ENCODE measurements at places on chromosomes 4 and X. TPM values are rescaled to one million over a fixed set of nuclear protein-coding genes. Genes with fewer than 3 reads are reported as not detected.

DNA sequence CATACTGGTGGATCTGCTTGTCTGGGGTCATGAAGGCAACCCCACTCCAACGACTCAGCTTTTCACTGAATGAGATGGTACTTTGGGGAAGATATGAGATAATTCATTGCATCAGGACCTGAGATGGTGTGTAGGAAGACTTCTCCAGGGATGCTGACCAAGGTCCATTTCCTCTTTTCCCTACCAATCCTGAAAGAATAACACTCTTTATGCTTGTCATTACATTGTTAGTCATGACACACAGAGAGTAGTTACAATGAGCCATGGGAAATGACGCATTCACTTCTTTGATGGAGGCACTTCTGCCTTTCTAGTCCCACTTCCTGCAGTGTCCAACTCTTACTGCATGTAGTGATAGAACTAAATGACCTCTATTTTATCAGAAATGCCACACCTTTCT lies 58.6 kb downstream of the AREG start:
- DNase-seq = no peak

- no peak for DNase-seq
These were observed 93.0 kb downstream of the TSPAN7 start for GRCh38 chrX:38654302-38654701.

DNA sequence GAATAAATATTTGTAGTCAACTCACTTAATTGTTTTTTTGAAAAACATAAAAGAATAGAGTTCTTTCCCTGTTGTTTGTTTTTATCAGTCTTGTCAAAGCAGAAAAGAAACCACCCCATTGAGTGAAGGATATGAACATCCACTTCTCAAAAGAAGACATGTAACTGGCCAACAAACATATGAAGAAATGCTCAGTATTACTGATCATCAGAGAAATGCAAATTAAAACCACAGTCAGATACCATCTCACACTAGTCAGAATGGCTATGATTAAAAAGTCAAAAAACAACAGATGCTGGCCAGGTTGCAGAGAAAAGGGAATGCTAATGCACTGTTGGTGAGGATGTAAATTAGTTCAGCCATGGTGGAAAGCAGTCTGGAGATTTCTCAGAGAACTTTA lies 326.1 kb upstream of the EMCN start:
- no peak for DNase-seq

DNA sequence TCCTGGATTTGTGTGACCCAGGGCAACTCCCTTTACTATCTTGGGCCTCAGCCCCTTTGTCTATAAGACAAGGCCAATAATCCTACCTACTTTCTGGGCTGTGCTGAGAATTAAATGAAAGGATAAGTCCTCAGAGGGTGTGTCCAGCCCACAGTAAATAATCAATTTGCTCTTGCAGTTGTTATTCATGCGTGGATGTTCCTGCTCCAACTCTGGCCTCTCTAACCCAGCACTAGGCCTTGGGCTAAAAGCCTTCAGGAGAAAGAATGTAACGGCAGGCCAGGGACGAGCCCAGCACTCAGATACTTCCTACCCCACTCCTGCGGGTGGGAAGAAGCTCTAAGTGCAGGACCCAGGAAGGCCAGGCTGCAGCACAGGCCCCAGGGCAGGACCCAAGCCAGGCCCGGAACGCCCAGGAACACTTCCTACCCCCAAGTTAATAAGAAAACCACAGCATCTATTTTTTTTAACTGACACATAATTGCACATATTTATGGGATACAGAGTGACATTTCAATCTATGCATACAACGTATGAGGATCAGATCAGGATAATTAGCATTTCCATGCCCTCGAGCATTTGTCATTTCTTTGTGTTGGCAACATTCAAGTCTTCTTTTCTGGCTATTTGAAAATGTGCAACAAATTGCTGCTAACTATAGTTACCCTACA lies 179.6 kb upstream of the RBPJ start:
- no peak for DNase-seq

DNA sequence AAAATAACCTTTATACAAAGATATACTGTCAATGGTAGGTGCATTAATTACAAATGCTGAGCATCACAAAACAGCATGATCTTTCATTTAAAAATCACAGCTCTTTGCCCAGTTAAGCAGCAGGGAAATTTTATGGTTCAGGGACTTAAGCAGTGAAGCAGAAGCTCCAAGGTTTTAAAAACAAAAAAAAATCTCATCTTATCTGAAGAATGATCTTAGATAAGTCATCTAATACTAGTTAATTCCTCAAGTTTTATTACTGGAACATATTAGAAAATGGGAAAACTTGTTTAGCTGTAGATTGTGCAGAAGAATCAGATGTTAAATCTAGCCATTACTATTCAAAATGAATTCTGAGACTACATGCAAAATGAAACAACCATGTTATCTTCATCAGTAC lies 289.9 kb downstream of the GASK1B start:
- DNase-seq = no peak

- no peak for DNase-seq
These were observed 161.9 kb downstream of the ENOX2 start for GRCh38 chrX:130741151-130741550.

- no peak for DNase-seq
These were observed 126.6 kb upstream of the FAM9C start for GRCh38 chrX:13170966-13171558.

DNA sequence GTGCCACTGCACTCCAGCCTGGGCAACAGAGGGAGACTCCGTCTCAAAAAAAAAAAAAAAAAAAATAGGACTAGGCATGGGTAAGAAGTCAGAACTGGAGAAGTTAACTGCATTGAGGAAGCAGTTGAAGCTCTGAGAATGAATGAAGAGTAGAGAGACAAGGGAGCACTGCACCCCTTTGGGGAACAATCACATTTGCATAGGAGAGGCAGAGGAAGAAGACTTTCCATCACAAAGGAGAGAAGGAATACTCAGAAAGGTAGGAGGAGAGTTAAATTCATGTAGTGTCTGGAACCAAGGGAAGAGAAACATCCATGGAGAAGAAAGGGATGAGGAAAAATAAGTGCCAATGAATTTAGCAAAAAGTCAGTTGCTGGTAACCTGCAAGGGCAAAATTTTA lies 72.4 kb downstream of the GPC3 start:
- DNase-seq = no peak

DNA sequence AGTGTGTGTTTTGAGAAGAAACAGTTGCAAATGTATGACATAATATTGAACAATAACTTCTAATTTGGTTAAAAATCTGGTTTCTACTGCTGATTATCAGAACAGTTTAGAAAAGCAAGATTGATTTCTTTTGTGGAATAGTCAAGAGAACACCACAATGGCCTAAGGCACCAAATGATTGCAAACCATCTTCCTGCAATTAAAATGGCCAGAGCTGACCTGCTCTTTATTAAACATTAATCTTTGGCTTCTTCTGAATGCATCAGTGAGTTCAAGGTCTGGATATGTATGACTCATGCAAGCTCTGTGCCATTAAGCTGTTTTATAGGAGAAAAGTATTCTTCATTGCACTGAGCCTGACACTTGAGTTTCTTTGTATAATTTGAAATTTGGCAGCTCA lies 107.8 kb upstream of the PDHA2 start:
- no peak for DNase-seq

DNA sequence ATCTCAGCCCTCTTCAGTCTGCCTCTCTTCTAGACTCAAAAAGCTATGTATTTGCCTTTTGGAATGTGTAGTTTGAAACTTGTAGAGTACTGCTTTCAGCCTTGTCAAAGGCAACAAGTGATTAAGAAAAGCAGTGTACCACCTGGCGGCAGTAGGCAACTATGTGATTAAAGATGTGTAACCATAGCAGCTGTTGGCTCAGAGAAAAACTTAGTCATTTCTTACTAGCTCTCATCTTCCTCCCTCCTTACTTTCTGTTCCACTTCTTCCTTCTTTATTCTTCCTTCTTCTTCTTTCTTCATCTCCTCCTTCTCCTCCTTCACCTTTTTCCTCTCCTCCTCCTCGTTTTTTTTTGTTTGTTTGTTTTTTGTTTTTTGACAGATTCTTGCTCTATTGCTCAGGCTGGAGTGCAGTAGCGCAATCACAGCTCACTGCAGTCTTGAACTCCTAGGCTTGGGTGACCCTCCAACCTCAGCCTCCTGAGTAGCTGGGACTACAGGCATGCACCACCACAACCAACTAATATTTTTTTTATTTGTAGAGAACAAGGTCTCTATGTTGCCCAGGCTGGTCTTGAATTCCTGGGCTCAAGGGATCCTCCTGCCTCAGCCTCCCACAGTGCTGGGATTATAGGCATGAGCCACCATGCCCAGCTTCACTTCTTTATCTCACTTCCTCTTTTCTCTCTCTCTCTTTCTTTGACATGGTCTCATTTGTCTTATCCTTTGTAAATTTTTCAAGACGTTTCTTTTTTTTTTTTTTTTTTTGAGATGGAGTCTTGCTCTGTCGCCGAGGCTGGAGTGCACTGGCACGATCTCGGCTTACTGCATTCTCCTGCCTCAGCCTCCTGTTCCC lies 32.6 kb downstream of the ABHD18 start:
- DNase-seq = no peak

DNA sequence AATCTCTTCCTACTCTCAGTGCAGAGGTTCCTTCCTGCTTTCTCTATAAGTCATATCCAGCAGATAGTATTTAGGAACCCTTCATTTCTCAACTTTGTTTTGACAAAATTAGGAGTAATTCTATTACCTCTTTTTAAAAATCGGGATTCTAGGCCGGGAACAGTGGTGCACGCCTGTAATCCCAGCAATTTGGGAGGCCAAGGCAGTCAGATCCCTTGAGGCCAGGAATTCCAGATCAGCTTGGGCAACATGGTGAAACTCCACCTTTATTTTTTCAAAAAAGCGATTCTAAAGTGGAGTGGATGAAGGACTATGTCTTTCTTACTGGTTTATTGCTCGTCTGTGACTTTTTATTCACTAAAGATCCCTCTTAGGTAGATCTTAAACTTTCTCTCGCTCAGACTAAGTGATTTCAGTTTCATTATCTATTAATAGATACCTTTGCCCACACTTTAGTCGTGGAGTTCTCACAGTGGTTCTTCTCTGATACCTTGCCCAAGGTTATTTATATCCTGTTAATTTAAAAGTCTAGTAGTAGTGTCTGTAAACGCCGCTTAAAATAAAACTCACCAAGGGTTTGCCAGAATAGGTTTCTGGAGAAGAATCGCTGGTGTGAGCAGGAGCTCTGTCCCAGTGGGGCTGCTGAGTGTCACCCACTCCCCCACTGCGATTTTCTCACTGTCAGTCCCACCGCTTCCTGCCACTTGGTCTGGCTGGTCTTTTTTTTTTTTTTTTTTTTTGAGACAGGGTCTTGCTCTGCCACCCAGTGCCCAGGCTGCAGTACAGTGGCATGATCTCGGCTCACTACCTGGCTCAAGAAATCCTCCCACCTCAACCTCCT lies 27.0 kb upstream of the TMEM131L start:
- DNase-seq = no peak

GRCh38 chr4:94544811-94545210 lies 93.1 kb downstream of the PDLIM5 start:
- no peak for DNase-seq

GRCh38 chr4:43331226-43332051 lies 438.9 kb downstream of the GRXCR1 start:
- DNase-seq = no peak

GRCh38 chr4:147839200-147839599 lies 107.3 kb downstream of the ARHGAP10 start:
- no peak for DNase-seq

DNA sequence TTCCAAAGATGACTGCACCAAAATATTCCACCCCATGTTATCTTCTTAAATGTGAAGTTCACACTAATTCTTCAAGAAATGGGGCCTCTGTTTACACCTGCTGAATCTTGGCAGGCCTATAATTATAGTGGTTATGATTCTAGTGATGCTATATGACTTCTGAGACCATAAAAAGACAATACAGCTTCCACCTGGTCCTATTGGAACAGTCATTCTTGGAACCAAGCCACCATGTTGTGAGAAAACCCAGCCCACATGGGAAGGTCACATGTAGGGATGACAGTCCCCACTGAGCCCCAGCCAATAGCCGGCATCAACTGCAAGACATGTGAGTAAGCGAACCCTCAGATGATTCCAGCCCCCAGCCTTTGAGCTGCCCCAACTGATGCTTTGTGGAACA lies 587.5 kb downstream of the MID1IP1 start:
- DNase-seq = no peak

- DNase-seq = no peak
These were observed 47.2 kb downstream of the STARD8 start for GRCh38 chrX:68694435-68695205.

DNA sequence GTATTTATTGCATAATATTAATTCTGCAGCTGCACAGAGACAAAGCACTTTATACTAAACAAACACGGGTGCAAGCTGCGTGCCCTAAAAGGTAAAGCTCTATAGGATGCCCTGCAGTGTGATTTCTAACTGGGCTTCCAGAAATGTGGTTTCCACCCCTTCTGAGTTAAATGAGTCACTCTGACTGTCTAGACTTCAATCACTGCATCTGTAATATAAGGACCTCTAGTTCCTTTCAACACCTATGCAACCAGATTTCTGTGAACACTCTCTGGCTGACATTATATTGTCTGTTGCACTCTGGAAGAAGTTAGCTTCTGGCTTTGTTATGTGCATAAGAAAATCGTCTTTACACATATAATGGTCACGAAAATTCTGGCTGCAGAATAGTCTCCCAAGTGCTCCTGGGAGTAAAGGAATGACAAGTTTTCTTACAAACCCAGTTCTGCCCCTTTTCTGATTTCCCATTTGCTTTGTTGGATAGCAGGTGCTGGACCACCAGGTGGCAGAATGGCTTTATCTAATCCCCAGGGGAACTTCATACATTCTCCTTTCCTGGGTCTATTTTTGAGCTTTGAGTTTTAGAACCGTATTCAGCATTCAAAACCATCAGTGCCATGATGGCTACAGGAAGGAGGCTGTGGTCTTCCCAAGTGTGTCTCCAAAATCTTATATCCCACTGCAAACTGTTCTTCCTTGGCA lies 842.2 kb downstream of the STIM2 start:
- DNase-seq = no peak

- DNase-seq = no peak
These were observed 200.3 kb downstream of the PDGFC start for GRCh38 chr4:156771171-156771837.

GRCh38 chr4:94284889-94285288 lies 57.7 kb downstream of the HPGDS start:
- DNase-seq = no peak

- DNase-seq = no peak
These were observed 1712.5 kb downstream of the C4orf33 start for GRCh38 chr4:130808492-130808891.

Gene YY2
- polyA plus RNA-seq = 0.83 TPM

Gene RENBP
- 0.43 TPM for polyA plus RNA-seq

Gene NXF2B
- not detected for polyA plus RNA-seq

Gene CENPC
- 6.4 TPM for polyA plus RNA-seq

Gene ZNF280C
- 2.1 TPM for polyA plus RNA-seq

Gene PSAPL1
- polyA plus RNA-seq = not detected

Gene NSUN7
- polyA plus RNA-seq = 0.18 TPM

Gene UGT8
- polyA plus RNA-seq = 0.02 TPM

Gene CLDN34
- polyA plus RNA-seq = not detected

Gene GASK1B
- polyA plus RNA-seq = 4.9 TPM

Gene IBSP
- not detected for polyA plus RNA-seq

Gene CCNG2
- polyA plus RNA-seq = 24.4 TPM

Gene PABPC1L2A
- polyA plus RNA-seq = not detected

Gene HSFX2
- 0.29 TPM for polyA plus RNA-seq

Gene FGB
- polyA plus RNA-seq = not detected

Gene KLHL5
- polyA plus RNA-seq = 77.4 TPM

Data from BJ (cell line).